ENCODE measurements at places on chromosomes 5 and 9. TPM values are rescaled to one million over a fixed set of nuclear protein-coding genes. Genes with fewer than 3 reads are reported as not detected.
A peak's percentile ranks its signal among the peaks of the same experiment; 100 is the strongest.

Gene PCDHB8
- 2.6 TPM for total RNA-seq

Gene PLK2
- 37.5 TPM for total RNA-seq

Gene TMEM215
- total RNA-seq = 0.09 TPM

GRCh38 chr9:129661029-129661428 is 4.4 kb upstream of the PRRX2 start:
- H3K27me3 ChIP-seq = peaks cover 8% of the 10 kb centered on the region
- H3K27ac ChIP-seq = no peak overlapping the region

DNA sequence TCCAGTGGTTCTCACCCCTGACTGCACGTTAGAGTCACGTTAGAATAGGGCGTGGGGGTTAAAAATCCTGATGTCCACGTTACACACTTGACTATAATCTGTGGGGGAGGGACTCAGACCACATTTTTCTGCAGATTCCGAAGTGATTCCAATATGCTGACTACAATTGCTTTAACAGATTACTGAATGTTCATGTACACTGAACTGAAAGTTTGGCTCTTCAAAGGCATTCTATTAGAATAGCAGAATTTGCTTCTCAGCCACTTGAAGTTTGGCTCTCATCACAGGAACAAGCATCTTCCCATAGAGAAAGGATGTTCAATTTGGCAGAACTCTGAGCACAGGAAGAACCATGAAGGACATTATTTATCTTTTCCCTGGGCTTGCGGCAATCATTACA is 84.5 kb downstream of the HAPLN1 start:
- H3K4me1 ChIP-seq = no peaks in the 10 kb centered on the region
- H3K36me3 ChIP-seq = no peaks in the 10 kb centered on the region
- no peaks in the 10 kb centered on the region for H3K27me3 ChIP-seq
- no peak overlapping the region for H3K27ac ChIP-seq
- no peak for DNase-seq

DNA sequence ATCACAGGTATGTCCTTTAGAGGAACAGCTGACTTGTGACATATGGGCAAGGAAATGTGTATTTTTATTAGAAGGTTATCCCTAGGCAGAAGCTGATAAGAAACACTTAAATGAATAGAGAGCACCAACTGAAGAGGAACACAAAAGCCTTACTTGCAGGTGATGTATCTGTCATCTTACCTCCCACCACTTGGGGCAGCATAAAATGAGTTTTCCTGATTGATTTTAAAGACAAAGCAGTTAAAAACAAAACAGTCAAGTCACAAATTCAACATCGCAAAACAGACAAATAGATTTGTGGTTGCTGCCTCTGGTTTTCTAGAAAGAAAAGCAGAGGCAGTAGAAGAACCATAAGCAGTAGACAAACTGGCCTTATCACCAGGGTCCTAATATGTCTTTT is 302.4 kb upstream of the ZNF462 start:
- no peaks in the 10 kb centered on the region for H3K27me3 ChIP-seq
- no peak for DNase-seq
- no peaks in the 10 kb centered on the region for H3K36me3 ChIP-seq

DNA sequence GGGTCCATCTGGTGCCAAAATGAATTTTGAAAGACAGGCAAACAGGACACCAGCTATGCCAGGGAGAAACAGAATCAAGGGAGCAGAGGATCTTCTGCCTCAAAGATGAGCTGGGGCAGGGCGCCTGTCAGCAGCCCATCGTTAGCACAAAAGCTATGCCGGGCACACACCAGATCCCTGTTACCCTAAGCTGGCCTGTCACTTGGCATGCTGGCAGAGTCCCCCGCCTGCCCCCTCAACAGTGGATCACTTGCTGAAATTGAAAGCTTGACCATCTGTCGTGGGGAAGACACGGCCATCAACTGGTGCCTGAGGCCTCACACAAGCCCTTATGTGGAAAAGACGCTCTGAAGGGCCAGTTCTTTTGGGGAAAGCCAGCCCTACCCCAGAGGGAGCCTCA is 256.4 kb downstream of the EBF1 start:
- no peaks in the 10 kb centered on the region for H3K36me3 ChIP-seq
- no peak overlapping the region for H3K27ac ChIP-seq
- no peaks in the 10 kb centered on the region for H3K27me3 ChIP-seq
- H3K4me3 ChIP-seq = no peak overlapping the region

GRCh38 chr9:76022317-76022716 is 131.8 kb downstream of the PCSK5 start:
- H3K27ac ChIP-seq = no peak overlapping the region
- peaks cover 12% of the 10 kb centered on the region for H3K36me3 ChIP-seq
- no peaks in the 10 kb centered on the region for H3K27me3 ChIP-seq

DNA sequence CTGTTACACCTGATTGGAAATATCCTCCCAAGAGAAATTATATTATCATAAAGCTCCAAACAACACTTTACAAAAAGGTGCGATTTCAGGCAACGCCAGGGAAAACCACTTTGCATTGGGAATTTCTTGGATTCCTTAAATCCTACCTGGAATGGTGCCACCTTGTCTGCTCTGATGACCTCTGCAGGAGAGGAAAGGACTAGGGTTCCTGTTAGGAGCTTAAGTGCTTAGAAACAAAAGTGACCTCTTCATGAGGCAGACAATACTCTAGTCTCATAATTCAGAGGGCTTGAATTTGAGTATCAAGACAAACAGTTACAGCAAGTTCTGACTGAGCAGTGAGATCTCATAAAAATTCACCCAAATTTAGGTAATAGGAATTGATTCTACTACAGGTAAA is 33.9 kb upstream of the GLIS3 start:
- no peak for DNase-seq
- no peaks in the 10 kb centered on the region for H3K36me3 ChIP-seq
- H3K27ac ChIP-seq = peak overlapping the region; percentile 76
- no peaks in the 10 kb centered on the region for H3K27me3 ChIP-seq
- H3K4me3 ChIP-seq = no peak overlapping the region
